Dorsolateral prefrontal cortex (tissue), 122 donors: ENCODE measurements at places on chromosomes 6 and 20.

GRCh38 chr6:131803007-131803769, 4.6 kb upstream of the ENPP1 start:
- DNase-seq, result no peak

DNA sequence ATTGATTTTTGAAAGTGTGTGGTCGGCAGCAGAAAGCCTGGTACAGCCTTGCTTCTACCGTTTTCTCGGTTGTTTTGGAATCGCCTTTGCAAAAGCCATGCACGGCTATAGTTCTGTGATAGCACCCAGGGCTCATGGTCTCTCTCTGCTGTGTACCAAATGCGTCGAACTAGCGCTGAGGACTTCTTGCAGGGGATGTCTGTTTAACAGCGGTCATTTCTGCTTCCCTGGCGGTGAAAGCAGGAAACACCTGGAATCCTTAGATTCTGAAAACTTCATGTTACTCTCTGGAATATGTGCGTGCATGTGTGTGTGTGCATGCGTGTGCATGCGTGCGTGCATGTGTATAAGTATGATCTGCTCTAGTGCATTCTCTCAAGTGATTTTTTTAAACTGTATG, 26.1 kb upstream of the GCNT2 start:
- no peak for DNase-seq

DNA sequence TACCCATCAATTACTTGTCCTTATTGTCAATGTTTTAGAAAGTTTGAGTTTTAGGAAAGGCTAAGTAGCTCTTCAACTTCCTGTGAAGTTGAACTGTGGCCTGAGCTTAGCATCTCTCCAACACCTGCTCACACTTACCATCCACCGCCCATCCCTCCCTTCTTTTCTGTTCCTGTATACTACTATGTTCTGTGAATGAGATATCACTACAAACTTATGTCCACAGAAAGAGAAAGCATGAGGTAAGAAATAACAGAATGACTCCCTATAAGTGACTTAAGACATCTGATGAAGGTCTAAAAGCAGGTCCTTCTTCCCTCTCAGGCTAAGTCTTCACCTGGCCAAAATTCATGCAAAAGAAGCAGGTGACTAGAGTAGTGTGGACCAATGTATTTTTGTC, 246.3 kb upstream of the PREP start:
- DNase-seq, result no peak

DNA sequence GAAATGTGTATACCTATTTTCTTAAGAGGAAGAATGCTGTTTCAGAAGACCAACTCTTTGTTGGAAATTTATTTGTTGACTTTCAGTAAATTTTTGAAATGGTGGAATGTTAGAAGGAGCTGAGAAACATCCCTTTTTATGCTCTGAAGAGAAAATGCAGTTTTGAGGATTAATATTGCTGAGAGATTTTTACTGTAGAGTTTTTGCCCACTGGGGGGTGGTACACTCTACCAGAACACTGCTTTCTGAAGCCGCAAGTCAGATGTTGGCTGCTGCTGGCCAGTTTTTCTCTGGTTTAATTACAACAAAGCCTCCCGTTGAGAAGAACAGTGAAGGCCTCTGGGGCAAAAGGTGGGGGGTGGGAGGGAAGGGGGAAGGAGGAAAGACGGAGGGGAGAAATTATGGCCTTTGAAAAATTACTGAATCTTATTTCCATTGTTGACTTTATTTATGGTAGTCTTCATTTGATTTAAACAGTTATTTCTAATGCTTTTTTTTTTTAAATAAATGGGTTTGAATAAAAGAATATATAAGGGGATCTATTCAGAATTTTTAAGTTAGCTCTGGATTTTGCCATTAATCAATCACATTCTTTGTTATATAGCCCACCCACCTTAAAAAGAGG, 3.0 kb downstream of the FLRT3 start:
- DNase-seq, result peak; percentile 85

- no peak for DNase-seq
Observed at GRCh38 chr6:137028912-137029311, 15.9 kb downstream of the IL20RA start.
